HFFc6 (cell line): ENCODE measurements at places on chromosomes 7 and 10. TPM values are rescaled to one million over a fixed set of nuclear protein-coding genes. Genes with fewer than 3 reads are reported as not detected.

The NPTX2 gene
- not detected in 3 replicates for total RNA-seq

The CABCOCO1 gene
- 0.31 and 0.52 TPM in 2 replicates for total RNA-seq

The UTF1 gene
- total RNA-seq = not detected in 3 replicates

DNA sequence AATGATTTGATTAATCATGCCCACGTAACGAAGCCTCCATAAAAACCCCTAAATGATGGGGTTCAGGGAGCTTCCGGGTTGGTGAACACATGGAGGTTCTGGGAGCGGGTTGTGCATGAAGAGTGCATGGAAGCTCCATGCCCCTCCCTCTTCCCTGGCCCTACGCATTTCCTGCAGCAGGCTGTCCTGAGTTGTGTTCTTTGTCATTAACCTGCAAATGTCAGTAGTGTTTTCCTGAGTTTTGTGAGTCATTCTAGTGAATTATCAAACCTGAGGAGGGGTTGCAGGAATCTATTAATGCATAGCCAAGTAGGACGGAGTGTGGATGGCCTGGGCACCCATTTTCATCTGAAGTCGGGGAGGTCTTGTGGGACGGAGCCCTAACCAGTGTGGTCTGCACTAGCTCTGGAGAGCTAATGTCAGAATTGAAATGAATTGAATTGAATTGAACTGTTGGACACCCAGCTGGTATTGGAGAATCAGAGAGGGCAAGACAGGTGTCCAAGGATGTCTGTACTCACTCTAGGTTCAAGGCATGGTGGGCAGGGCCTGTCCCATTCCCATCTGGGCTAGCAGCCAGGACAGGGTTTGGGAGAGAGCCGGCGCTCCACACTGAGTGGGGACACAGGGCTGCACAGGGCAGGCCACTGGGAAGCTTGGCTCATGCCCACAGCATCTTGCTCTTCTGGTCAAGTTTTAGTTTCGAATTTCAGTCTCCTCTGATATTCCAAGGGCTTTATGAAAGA lies 22.3 kb upstream of the ARHGAP22 start:
- H3K27ac ChIP-seq = no peak overlapping the region
- peaks cover 40% of the 10 kb centered on the region for H3K4me1 ChIP-seq
- H3K4me3 ChIP-seq = no peak overlapping the region
- no peaks in the 10 kb centered on the region for H3K27me3 ChIP-seq

DNA sequence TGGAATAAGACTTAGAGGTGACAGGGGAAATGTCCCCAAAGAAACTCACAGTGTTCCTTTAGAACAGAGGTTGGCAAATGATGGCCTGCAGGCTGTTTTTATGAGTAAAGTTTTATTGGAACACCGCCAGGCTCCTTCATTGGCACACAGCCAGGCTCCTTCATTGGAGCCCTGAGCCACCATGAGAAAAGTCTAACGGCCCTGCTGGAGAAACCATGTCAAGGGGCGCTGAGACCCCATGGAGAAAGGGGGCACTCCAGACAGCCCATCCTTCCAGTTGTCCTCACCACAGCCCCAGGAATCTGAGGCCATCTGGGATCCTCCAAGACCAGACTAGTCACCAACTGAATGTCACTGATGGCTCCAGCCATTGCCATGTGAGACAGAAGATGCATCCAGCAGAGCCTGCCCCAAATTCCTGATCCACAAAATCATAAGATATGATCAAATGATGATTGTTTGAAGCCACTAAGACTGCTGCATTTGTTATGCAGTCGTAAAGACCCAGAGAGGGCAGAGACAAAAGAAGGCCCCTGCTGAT lies 88.2 kb upstream of the GPR26 start:
- no peak overlapping the region for H3K27ac ChIP-seq
- no peaks in the 10 kb centered on the region; the same call in 1 of the 2 replicates for H3K4me1 ChIP-seq
- no peak for DNase-seq
- H3K27me3 ChIP-seq = peaks cover 18% of the 10 kb centered on the region

The TLL2 gene
- total RNA-seq = 0.22 to 0.38 TPM (median 0.24 TPM) in 3 replicates

- H3K4me1 ChIP-seq = no peaks in the 10 kb centered on the region
- H3K27ac ChIP-seq = no peak overlapping the region
- DNase-seq = no peak
Observed at GRCh38 chr10:114232561-114233176, 6.4 kb upstream of the VWA2 start.

The WIPF3 gene
- not detected in 3 replicates for total RNA-seq

The TBX20 gene
- not detected in 3 replicates for total RNA-seq

The FAM25C gene
- not detected in 3 replicates for total RNA-seq

- H3K36me3 ChIP-seq = no peaks in the 10 kb centered on the region
- no peak overlapping the region for H3K4me3 ChIP-seq
- H3K27me3 ChIP-seq = no peaks in the 10 kb centered on the region
- H3K4me1 ChIP-seq = no peaks in the 10 kb centered on the region
Observed at GRCh38 chr10:25627606-25628005, 306.4 kb upstream of the MYO3A start.

The CRHR2 gene
- total RNA-seq = not detected in 2 replicates

DNA sequence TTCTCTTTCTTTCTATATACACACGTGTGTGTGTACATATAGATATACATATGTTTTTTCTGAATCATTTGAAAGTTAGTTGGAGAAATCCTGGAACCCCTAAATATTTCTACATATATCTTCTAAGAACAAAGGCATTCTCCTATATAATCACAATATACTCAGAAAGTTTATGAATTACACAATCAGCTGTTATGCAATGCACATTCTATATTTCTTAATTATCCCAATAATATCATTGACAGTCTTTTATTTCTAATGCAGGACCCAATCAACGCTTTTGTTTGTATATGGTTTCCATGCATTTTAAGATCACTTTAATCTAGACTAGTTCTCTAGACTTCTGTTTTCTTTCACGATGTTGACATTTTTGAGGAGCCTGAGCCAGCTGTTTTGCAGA lies 27.7 kb upstream of the ZNF746 start:
- H3K27ac ChIP-seq = no peak overlapping the region
- no peaks in the 10 kb centered on the region for H3K27me3 ChIP-seq
- no peak overlapping the region for H3K4me3 ChIP-seq
- no peak for DNase-seq
- H3K4me1 ChIP-seq = no peaks in the 10 kb centered on the region

GRCh38 chr7:95867309-95867708 lies 95.0 kb downstream of the DYNC1I1 start:
- peaks cover 5% of the 10 kb centered on the region for H3K27me3 ChIP-seq
- H3K4me1 ChIP-seq = no peaks in the 10 kb centered on the region; the same call in 1 of the 2 replicates
- no peak for DNase-seq
- H3K4me3 ChIP-seq = no peak overlapping the region
- no peak overlapping the region for H3K27ac ChIP-seq
